ENCODE measurements at places on chromosomes 5 and 9.

DNA sequence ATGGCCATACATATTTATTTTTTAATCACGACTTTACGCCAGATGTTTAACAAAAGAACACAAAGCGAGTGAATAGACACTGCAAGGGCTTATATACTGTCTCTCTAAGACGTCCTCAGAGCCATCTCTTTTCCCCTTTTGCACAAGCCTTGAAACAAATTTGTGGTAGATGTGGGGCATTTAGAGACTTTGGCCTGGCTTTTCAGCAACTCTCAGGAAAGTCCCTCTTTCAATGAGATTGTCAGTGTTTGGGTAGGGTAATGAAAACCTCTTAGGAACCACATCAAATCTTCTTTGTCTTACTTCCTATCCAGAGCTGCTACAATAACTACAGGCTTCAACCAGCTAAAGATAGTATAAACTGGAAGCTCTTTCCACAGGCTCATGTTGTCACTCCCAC is 380.0 kb downstream of the ANXA1 start:
- DNase-seq, result no peak

DNA sequence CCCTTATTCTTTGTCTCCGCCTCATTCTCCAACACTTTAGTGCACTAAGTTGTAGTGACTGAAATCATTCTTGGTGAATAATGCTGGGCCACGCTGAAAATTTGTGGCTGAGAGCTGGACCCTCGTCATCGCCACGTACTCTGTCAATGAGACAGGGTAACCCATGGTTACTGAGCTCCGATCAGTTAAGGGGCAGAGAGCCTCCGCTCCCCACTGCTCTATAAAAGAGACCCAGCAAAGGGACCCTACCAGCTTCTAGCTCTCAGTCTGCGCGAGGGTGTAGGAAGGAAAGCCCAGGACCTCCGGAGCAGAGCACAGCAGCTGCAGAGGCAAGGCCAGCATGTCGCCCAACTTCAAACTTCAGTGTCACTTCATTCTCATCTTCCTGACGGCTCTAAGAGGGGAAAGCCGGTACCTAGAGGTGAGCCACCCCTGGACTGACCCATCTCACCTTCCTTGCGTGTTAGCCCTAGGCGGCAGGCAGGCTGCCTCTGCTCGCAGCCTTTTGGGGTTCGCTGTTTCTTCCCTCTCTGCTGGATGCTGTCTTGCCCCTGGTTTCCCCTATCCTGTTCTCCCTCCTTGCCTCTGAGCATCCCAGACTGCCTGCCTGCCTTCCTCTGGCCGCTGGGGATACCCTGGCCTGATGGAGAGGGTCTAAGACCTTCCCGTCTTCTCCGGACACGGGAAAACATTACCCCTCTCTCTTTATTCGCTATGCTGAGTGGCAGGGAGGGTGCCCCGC is at the start of gene CRHBP:
TSS of gene CRHBP (plus strand) at position 251 of the 742 bp plus-strand sequence. CDS start at position 341, 90 bp downstream.
- DNase-seq, result no peak

GRCh38 chr5:58816181-58816731 is 233.4 kb downstream of the RAB3C start:
- DNase-seq, result no peak

GRCh38 chr5:171872666-171873065 is 87.0 kb downstream of the SMIM23 start:
- no peak for DNase-seq

DNA sequence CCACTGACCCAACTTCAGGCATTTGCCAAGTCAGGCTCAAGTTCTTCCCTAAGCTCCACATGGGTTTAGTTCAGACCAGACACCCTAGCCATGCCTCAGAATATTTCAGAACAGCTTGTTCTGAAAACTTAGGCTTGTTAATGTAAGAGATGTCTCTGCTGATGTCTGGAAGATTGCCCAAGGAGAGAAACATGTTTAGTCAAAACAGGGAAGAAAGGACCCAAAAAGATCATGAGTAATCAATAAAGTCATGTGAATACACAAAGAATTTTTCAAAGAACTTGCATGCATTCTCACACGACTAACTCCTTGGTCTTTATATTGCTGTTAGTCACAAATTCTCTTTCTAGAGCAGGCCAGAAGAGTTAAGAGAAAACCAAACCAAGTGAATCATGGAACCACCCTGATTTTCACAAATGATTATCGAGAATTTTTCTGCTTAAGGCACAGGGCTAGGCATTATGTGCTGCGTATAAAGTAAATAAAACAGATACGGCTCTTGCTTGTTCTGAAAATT is 158.1 kb upstream of the HMHB1 start:
- no peak for DNase-seq

DNA sequence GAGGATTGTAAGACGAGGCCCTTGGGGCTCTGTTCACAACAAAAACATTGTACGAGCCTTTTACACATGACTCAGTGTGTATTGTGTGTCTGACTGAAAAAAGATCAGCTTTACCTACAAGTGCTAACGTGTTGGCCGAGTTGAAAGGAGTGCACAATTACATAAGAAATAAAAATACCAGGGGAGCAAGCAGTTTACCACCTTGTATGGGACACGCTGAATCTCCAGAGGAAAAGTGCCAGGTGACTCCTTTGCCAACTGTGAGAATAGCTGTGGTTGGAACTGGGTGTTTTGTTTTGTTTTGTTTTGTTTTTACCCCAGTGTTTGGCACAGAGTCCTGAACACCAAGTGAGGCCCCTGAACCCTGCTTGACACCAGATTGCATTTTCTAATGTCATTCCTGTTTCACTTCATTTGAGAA is 32.8 kb upstream of the ZSWIM6 start:
- DNase-seq, result no peak

- DNase-seq, result peak; percentile 77
Measured at GRCh38 chr5:96703384-96703920, 41.3 kb downstream of the CAST start.

DNA sequence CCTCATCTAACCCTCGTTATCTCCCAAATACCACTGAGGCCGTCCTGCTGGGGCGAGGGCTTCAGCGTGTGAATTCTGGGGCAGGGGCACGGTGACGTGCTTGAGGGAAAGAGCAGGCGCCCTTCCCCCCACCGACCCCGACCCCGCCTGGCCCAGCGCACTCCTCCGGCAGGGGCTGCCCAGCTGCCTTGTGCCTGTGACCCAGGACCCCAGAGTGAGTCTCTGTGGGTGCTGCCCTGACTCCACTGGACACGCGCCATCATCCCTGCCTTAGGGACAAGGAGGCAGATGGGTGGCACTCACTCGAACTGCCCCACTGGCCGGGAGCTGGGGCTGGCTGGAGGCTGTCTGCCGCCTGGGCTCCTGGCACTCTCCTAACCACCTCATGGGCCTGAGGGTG is 136.2 kb upstream of the LPCAT1 start:
- no peak for DNase-seq

GRCh38 chr5:158951436-158952247 is 148.1 kb downstream of the EBF1 start:
- DNase-seq, result no peak

DNA sequence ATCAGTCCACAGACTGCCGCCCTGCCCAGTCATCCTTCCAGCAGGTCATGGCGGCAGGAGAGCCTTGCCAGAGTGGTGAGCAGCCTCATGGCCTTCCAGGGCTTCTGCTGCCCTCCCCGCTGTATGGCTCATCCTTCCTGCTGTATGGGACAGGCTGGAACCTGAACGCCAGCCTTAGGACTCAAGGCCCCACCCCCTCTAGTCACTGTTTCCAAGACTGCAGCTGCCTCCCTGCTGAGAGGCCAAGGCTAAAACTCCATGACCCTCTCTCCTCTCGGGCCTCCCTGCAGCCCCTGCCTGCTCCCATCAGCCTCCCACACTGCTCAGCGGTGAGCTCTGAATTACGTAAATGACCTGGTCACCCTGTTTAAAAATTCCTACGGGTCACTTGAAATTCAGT is 227.5 kb downstream of the AGTPBP1 start:
- no peak for DNase-seq

Data from activated CD8-positive, alpha-beta T cell treated with anti-CD3 and anti-CD28 coated beads, Interleukin-2, amount 10 ng/mL, durations not matched to agents 7 days and 5 days (primary cell).